SJSA1 (cell line): ENCODE measurements at places on chromosomes 12 and 14. TPM values are rescaled to one million over a fixed set of nuclear protein-coding genes. Genes with fewer than 3 reads are reported as not detected.

The SHMT2 gene
- 94.1 and 130 TPM in 2 replicates for total RNA-seq

The SOAT2 gene
- total RNA-seq, result not detected in 2 replicates

The ISCA2 gene
- total RNA-seq, result 9.2 and 29.5 TPM in 2 replicates

The DNAJC22 gene
- 6.3 and 9.6 TPM in 2 replicates for total RNA-seq

The RASSF9 gene
- total RNA-seq, result not detected in 2 replicates

The TRMT5 gene
- total RNA-seq, result 14.8 and 31.4 TPM in 2 replicates

The PRB2 gene
- total RNA-seq, result not detected in 2 replicates

The SERPINA4 gene
- total RNA-seq, result not detected in 2 replicates

The KRT74 gene
- not detected in 2 replicates for total RNA-seq

The DPY19L2 gene
- total RNA-seq, result 6.1 and 7.0 TPM in 2 replicates

The KRT82 gene
- total RNA-seq, result not detected in 2 replicates

- H3K27me3 ChIP-seq, result no peaks in the 10 kb centered on the region
- peaks cover 41% of the 10 kb centered on the region for H3K4me1 ChIP-seq
- DNase-seq, result no peak
- no peak overlapping the region for H3K4me3 ChIP-seq
- peak overlapping the region; percentile 59 for H3K27ac ChIP-seq
These were observed 35.8 kb downstream of the ATP2A2 start for GRCh38 chr12:110316861-110317260.

- no peak overlapping the region for H3K27ac ChIP-seq
- no peaks in the 10 kb centered on the region for H3K27me3 ChIP-seq
- no peak for DNase-seq
- no peak overlapping the region for H3K4me3 ChIP-seq
- H3K36me3 ChIP-seq, result peaks cover 8% of the 10 kb centered on the region
- H3K4me1 ChIP-seq, result peaks cover 3% of the 10 kb centered on the region; the same call in 1 of the 2 replicates
These were observed 30.0 kb downstream of the DGLUCY start for GRCh38 chr14:91143862-91144261.

GRCh38 chr14:67694791-67695393 lies 672 bp downstream of the RDH11 start:
- peak; percentile 53 for DNase-seq
- H3K4me1 ChIP-seq, result peaks cover 6% of the 10 kb centered on the region; the same call in 1 of the 2 replicates
- peak overlapping the region; percentile 57 for H3K4me3 ChIP-seq
- no peaks in the 10 kb centered on the region for H3K27me3 ChIP-seq

- peak overlapping the region; percentile 39 for H3K4me3 ChIP-seq
- no peak for DNase-seq
- no peaks in the 10 kb centered on the region for H3K36me3 ChIP-seq
- H3K27ac ChIP-seq, result no peak overlapping the region
- H3K27me3 ChIP-seq, result peaks cover 30% of the 10 kb centered on the region
These were observed 689 bp upstream of the PDE3A start for GRCh38 chr12:20367583-20368113.

GRCh38 chr14:104192883-104193245 lies 54.5 kb downstream of the KIF26A start:
- H3K36me3 ChIP-seq, result no peaks in the 10 kb centered on the region
- no peak overlapping the region for H3K4me3 ChIP-seq
- H3K27me3 ChIP-seq, result peaks cover 17% of the 10 kb centered on the region; the same call in 1 of the 2 replicates
- no peaks in the 10 kb centered on the region for H3K4me1 ChIP-seq

DNA sequence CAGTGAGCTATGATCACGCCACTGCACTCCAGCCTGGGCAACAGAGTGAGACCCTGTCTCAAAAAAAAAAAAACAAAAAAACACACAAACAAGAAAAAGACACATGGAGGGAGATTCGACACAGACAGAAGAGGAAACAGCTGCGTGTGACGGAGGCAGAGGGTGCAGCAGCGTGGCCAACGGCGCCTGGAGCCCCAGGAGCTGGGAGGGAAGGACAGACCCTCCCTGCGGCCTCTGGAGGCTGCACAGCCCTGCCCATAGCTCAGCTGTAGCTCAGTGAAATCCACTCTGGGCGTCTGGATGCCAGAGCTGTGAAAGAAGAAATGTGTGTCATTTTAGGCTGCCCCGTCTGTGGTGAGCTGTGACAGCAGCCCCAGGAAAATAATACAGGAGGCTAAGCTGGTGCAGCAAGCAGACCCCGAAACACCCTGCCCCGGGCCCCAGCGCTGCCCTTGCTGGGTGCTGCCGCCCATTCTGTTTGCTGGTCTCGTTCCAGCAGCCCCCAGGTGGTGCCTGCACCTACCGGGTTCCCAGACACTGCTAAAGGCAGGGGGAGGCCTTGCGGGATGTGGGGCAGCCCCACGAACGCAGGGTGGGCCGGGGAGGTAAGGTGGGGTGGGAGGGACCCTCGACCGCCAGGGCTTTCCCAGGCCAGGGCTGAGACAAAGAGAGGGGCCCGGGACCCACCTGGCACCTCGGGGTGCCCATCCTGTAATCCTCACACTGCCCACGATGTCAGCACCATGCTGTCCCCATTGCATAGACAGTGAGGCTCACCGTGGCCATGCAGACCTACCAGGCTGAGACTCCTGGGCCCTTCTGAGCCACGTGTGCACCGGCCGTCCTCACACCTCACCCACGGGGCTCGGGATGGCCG lies 21.2 kb downstream of the GALNT9 start:
- no peak overlapping the region for H3K4me3 ChIP-seq
- no peak overlapping the region for H3K27ac ChIP-seq
- no peaks in the 10 kb centered on the region for H3K36me3 ChIP-seq
- H3K4me1 ChIP-seq, result no peaks in the 10 kb centered on the region
- DNase-seq, result no peak

GRCh38 chr12:79532907-79533288 lies 157.9 kb downstream of the PAWR start:
- no peaks in the 10 kb centered on the region for H3K36me3 ChIP-seq
- no peaks in the 10 kb centered on the region for H3K4me1 ChIP-seq
- H3K27me3 ChIP-seq, result no peaks in the 10 kb centered on the region
- DNase-seq, result no peak

DNA sequence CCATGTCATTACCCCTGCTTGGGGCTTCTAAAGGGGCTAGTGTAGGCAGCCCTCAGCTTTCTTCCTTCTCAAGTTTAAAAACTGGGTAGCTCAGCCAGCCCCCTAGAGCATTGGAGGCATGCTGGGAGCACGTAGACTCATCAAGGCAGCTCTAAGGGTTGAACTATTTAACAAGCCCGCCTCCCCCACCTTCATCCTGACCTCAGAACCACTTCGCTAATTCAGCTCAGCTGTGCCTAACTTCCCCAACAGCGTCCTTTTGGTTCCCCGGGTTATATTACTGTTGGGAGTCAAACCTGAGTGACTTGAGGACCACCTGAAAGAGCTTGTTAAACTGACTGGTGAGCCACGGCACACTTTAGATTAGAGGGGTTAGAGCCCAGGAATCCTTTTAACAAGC lies 30.1 kb downstream of the MAX start:
- no peaks in the 10 kb centered on the region for H3K27me3 ChIP-seq
- no peak overlapping the region for H3K27ac ChIP-seq
- H3K36me3 ChIP-seq, result peaks cover 25% of the 10 kb centered on the region
- no peak overlapping the region for H3K4me3 ChIP-seq

DNA sequence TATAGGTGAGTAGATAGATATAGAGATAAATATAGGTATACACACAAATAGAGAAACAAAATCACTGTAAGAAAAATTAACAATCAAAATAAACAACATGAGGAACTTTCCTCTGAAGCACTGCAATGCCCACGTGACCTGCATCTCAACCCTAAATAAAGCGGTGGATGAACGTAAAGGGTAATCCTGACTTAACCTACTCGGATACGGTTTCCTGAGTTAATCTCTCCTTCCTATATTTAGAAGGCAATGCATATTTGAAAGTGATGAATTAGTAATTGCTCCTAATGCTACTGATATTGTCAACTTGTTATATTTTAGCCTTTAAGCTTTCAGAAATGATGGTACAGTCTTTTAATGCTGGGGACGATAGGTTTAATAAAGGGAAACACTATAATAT lies 221.4 kb downstream of the ITPR2 start:
- H3K27me3 ChIP-seq, result no peaks in the 10 kb centered on the region
- peaks cover 11% of the 10 kb centered on the region for H3K36me3 ChIP-seq
- no peak overlapping the region for H3K4me3 ChIP-seq

- no peak for DNase-seq
- H3K4me1 ChIP-seq, result peaks cover 38% of the 10 kb centered on the region
- H3K27ac ChIP-seq, result no peak overlapping the region
- no peaks in the 10 kb centered on the region for H3K27me3 ChIP-seq
- no peaks in the 10 kb centered on the region for H3K36me3 ChIP-seq
These were observed 85.5 kb downstream of the PLEKHG3 start for GRCh38 chr14:64789696-64790095.

DNA sequence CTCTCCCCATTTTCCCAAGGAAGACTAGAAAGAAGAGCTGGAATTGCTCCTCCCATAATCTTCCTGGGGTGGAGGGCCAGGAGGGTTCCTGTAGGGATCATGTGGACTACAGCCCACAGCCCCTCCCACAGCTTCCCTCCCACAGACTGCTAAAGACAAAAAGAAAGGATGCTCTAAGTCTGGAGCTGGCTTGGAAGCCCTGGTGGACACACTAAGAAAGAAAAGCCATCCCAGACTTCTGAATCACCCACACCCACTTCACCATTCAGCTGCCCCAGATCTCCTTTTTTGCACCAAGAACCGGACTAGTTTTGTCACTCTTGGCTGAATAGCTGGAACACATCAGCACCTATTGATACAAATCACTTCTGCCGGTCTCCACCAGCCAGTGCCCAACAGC lies 56.8 kb upstream of the PLXNC1 start:
- H3K27me3 ChIP-seq, result no peaks in the 10 kb centered on the region
- H3K4me1 ChIP-seq, result peaks cover 5% of the 10 kb centered on the region; the same call in 1 of the 2 replicates
- no peak overlapping the region for H3K27ac ChIP-seq

DNA sequence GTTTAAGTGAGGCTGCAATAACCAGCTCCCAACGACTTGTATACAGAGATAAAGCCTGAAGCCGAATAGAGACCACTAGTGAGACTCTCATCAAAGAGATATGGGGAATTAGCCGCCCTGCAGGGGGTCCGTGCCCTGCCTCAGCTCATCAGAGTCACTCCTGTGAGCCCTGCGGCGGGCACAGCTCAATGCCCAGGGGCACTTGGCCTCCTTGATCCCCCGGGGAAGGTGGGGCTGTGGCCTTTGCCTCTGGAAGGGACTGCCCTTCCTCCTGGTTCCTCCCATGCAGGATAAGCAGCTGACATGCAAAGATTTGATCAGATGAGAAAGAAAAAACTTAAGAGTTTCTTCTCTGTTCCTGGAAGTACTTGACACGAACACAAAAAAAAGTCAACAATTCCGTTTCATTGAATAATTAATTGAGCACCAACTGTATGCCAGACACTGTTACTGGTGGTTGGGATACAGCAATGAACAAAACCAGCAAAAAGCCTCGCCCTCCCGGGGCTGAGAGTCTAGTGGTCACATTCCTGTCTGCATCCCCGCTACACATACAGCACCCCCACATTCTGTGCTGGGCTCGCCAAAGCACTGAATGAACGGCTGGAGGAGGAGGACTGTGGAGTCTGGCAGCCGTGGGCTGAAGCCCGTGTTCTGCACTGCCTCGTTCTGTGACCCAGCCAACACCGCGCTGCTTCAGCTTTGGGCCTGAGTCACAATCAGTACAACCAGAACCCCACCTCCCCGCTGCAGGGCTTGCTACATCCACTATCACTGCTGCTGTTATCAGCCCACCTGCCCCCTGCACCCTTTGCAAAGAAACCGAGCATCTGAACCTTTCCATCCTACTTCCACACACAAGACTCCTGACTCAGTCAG lies 10.3 kb downstream of the TTC7B start:
- no peak overlapping the region for H3K27ac ChIP-seq
- H3K4me1 ChIP-seq, result no peaks in the 10 kb centered on the region
- no peak for DNase-seq
- H3K36me3 ChIP-seq, result no peaks in the 10 kb centered on the region

- H3K27me3 ChIP-seq, result no peaks in the 10 kb centered on the region
- no peak for DNase-seq
- no peaks in the 10 kb centered on the region for H3K36me3 ChIP-seq
- H3K4me3 ChIP-seq, result no peak overlapping the region
- peaks cover 18% of the 10 kb centered on the region for H3K4me1 ChIP-seq
These were observed 100.9 kb downstream of the EPS8 start for GRCh38 chr12:15688202-15688736.

GRCh38 chr12:78746001-78746400 lies 118.6 kb upstream of the SYT1 start:
- H3K27me3 ChIP-seq, result no peaks in the 10 kb centered on the region
- H3K4me3 ChIP-seq, result no peak overlapping the region
- H3K27ac ChIP-seq, result no peak overlapping the region
- no peak for DNase-seq
- no peaks in the 10 kb centered on the region for H3K36me3 ChIP-seq

- H3K27ac ChIP-seq, result peak overlapping the region; percentile 62
- peak; percentile 42 for DNase-seq
- H3K27me3 ChIP-seq, result no peaks in the 10 kb centered on the region
- H3K4me1 ChIP-seq, result peaks cover 30% of the 10 kb centered on the region
- peaks cover 7% of the 10 kb centered on the region; the same call in 1 of the 2 replicates for H3K36me3 ChIP-seq
These were observed 96.3 kb downstream of the ITPK1 start for GRCh38 chr14:93019367-93019843.

DNA sequence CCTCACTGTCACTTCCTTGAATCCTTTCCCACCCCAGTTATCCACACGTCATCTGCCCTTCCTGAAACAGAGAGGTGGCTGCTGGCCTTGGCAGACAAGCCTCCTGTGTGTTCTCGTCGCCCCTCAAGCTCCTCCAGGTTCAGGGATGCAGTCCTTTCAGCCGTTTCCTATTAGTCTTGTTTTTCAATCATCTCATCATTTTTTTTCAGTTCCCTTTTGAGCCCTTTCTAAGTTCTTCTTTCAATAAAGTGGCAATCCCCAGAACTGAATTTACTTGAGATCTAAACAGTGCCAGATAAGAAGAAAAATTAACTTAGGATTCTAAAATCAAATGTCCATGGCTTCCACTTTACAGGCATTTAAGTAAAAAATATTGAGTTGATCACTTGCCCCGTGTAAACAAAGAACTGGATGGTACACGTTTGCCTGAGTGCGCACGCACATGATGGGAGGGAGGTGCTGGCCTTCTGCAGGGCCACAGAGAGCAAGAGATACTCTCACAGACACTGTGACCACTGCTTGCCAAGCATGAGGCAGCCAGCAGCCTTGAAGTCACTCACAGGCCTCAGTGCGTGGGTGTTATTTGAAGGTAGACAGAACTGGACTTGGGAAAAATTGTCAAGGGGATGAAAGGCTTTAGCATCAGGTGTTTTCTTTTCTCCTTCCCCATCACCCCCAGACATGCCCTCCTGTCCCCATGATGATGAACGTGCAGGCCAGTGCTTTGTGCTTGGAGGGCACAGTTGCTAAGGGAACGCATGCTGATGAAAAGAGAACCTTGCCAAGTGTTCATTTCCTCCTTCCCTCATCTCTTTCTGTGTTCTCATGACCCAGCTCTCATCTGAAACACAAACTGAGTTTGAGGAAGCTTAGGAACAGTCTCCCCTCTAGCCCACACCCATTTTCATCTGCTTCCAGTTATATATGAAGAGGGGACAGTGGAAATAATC lies 408.3 kb downstream of the EGLN3 start:
- H3K27ac ChIP-seq, result no peak overlapping the region
- DNase-seq, result no peak
- no peak overlapping the region for H3K4me3 ChIP-seq
- no peaks in the 10 kb centered on the region for H3K36me3 ChIP-seq

DNA sequence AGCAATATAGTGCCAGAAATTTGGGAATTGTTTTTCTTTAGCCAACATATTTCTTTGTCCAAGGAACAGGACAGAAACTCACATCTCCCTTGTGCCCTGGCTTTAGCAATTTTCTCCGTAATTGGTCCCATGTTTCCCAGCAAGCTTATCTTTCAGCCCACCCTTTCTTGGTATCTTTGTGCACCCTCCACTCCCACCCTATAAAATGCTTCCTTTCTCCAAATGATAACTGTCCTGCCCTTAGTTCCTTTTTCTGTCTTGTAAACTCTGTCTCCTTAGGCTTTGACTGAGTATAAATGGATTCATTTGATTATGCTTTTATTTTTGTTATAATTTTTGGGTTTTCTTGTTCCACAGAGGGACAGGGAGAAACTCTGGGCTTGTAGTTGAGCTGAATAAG lies 442.8 kb downstream of the ATP23 start:
- H3K27ac ChIP-seq, result no peak overlapping the region
- DNase-seq, result no peak
- H3K4me3 ChIP-seq, result no peak overlapping the region
- no peaks in the 10 kb centered on the region for H3K27me3 ChIP-seq
- H3K36me3 ChIP-seq, result no peaks in the 10 kb centered on the region
- H3K4me1 ChIP-seq, result peaks cover 26% of the 10 kb centered on the region
